T follicular helper cell (primary cell): ENCODE measurements at places on chromosomes 12 and 14.

GRCh38 chr12:113403435-113404415 lies at the start of gene SDS:
TSS of gene SDS (minus strand) at chr12:113403887. CDS start at chr12:113399708, 4,179 bp downstream.
- DNase-seq, result no peak

- no peak for DNase-seq
Measured at GRCh38 chr12:113762882-113763816, 203.0 kb downstream of the RBM19 start.

DNA sequence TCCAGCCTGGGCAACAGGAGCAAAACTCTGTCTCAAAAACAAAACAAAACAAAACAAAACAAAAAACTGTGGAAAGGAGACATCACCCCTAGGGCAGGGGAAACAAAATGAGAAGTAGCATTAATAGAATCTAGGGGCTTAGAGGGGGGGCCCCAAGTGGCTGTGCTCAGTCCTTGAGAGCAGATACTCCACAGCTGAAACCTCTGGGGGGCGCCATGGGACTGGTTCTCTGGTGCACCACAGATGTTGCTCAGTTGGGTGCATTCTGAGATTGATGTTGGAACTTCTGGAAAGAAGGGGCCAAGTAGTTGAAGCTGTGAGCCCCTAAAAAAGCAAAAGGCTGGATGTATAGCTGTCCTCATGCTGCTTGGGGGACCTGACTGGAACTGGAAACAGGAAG lies 11.8 kb upstream of the SYNE2 start:
- peak; percentile 47 for DNase-seq

DNA sequence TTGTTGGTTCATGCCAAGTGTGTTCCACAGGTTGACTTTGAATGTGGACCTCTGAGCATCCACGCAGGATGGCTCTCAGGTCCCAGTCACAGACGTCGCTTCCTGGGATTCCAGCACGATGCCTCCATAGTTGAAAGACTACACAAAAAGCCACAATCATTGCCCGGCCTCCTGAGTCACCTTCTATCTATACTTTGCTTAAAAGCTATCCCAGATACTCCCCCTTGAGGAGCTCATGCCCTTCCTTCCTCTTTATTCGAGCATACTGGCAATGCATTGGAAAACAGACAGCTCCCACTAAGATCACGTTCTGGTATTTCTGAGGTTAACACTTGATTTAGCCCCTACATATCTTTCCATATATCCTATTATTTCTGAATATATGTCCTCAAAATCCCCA lies 40.1 kb downstream of the ZNF664 start:
- no peak for DNase-seq

DNA sequence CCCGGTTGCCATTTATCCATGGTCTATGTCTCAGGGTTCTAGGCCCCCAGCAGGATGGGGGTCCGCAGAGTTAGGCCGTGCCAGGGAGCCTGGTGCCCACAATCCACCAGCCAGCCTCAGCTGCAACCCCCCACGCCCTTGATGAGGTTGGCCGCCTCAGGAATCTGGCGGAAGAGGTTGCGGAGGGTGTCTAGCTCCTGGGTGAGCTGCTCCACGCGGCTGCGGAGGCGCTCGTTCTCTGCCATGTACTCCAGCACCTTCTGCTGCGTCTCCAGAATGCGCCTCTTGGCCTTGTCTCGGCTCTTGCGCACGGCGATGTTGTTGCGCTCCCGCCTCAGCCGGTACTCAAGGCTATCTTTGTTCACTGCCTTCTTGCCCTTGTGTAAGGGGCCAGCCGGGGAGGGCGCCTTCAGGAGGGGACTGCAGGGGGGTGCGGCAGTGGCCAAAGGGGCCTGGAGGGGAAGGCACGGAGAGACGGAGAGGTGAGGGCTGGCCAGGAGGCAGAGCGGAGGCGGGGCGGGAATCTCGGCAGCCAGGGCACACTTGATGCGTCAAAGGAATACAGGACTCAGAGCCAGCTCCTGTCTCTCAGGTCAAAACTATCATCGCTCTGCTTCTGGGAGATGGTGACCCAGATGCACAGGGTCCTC lies 1.6 kb downstream of the CEBPE start:
- DNase-seq, result no peak

DNA sequence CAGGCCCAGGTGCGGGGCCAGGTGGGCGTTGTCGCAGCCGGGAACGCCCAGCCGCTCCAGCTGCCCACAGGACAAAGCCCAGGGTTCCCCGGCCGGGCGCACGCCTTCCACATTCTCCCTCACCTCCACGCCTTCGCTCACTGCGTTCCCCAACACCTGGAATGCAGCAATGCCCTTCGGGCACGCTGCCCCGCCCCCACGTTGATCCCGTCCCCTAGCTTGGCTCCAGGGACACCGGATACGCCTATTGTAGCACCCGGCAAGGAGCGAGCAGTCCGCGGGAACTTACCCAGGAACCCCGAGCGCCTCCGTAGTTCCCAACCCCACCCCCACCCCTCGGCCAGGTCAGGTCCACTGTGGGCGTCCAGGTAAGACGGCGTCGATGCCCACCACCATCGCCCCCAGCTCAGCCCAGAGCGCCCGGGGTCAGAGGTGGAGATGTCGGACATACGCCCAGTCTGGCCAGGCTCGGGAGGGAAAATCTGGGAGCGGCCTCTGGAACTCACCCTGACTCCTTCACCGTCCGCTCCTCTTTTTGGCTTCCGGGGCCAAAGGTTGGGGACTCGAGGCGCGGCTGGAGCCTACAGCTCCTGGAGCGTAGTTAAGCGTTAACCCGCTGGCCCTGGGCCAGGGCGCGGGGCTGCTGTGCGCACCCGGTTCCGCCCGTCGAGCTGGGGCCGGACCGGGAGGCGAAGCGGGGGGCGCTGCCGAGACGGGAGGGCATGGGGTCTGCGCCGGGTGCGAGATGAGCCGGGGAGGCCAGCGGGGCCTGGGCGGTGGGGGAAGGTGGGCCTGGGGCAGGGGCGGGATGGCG lies 594 bp upstream of the CEP170B start:
- DNase-seq, result no peak

DNA sequence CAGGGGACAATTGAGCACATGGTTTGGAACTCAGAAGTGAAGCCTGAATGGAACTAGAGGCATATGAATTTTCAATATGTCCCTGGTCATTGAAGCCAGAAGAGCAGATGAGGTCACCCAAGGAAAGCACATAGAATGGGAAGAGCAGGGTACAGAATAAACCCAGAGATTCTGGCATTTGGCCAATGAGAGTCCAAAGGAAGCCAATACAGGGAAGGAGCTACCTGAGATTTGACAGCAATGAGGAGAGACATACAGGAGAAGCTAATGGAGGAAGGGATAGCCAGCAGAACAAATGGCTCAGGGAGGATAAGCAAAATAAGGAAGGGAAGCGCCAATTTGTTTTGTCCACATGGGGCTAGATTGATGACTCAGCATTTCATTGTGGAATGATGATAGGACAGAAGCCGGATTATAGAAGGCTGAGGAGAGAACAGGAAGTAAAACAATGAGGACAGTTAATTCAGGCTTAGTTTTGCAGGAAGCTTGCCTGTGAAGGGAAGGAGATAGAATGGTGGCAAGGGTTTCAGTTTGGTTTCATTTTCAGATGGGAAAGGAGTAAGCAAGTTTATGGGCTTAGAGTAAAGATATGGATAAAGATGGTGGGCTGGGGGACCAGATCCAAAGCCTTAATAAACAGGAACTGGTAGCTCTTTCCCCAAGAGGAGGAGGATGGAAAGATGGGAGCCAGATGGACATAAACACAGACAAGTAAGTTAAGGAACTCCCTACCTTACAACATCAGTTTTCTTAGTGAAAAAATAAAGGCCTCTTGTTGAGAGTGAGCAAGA lies 3.2 kb upstream of the SPTSSA start:
- DNase-seq, result no peak

DNA sequence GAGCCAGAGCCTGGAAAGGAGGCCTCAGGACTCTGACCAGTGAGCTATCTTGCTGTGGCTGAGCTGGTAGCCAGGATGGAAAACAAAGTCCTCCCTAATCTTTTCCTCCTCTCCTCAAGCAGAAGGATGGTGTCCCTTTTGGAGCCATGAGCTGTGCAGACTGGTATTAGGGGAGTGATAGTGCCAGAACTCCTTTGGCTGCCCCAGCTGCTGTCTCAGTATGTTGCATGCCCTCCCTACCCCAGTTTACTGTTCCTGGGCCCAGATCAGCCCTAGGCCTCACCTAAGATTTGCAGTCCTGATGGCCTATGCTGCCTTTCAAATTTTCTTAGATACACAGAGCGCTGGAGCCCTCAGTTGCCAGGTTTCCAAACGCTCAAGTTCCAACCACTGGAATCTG lies 150.3 kb upstream of the ALG10B start:
- DNase-seq, result no peak

GRCh38 chr14:21997300-21997699 lies 323.7 kb upstream of the OR4E1 start:
- peak; percentile 12 for DNase-seq

DNA sequence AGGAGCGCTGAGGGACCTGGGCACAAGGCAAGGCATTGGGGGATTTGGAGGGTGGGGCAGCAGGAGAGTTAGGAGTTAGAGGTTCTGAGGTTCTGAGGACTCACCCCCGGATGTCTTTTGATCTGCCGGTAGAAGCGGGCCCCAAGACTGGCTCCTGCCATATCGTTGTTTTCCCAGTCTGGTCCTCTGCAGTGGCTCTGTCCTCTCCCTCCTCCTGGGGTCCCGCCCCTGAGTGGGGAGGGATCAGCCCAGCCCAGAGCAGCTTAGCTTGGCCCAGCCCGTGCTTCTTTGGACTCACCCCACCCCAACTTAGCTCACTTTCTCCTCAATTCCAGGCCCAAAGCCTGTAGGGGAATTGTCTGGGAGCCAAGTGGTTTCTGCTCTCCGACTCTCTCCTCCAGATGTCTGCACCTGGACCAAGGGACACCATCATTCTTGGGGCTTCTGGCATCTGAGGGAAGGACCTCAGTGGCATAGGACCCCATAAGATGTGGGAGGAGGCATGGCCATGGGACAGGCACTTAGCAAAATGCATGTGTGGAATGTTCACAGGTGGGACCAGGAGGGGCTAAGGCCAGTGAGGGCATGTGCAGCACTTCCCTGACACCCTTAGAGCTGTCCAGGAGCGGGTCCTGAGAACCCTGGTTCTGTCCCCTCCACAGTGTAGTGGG lies 7.5 kb downstream of the SHMT2 start:
- DNase-seq, result no peak

DNA sequence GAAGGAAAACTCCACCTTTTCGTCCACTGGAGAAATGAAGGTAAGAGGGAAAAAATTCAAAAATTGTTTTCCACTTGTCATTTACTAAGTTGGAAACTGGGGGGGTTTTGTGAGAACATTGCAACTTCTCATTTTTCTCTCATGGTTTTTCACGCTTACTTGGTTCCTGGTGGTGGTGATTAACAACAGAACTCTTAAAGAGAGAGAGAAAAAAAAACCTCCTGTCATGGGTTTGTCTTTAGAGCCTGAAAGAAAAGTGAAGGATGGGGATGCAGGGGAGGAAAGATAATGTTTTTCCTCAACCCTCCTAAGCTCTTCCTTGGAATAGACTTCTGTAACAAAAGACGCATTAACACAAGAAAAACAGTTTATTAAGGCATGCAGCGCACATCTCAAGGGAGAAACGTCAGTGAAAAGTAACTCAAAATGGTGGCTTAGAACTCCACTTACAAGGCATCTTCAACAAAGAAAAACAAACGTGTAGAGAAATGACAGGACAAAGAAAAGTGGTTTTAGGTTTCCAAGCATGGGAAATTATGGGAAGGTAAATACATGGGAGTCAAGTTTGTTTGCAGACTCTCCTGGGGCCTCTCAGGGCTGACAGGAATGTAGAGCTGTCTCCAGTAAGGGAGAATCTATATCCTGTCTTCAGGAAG lies 81.9 kb upstream of the ATF7IP start:
- no peak for DNase-seq

GRCh38 chr14:82710267-82710841 lies 1176.7 kb upstream of the SEL1L start:
- DNase-seq, result no peak

DNA sequence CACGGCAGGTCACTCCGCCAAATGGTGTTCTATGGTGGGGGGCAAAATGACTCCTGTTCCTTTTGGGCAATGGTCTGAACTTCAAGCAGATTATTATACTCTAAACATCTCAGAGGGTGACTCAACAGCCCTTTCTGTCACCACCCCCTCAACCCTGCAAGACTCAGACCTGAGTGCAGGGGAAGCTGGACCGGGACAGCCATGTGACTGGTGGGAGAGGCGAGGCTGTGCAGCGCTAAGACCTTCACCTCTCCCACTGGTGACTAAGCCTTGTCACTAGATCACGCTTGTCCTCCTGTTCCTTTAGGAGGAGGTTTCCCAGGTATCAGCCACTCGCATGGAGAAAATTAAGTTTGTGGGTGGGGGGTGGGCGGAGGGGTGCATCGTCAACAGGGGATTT lies 67.1 kb upstream of the CCND2 start:
- no peak for DNase-seq

DNA sequence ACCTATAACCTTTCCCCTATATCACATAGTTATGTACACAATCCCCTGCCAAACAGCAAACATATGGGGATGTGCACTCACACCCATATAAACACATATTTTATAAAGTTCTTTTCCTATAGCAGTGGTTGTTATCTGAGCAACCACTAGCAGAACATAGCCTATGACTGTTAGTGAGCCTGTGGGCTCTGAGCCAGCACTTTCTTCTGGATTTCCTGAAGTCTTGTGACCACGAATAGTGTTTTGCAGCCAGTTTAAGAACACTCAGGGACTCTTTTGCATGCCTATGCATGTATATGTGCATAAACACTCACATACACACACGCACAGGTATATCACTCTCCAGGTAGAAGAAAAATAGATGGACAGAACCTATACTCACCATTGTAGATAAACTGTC lies 17.1 kb downstream of the TESPA1 start:
- DNase-seq, result no peak

DNA sequence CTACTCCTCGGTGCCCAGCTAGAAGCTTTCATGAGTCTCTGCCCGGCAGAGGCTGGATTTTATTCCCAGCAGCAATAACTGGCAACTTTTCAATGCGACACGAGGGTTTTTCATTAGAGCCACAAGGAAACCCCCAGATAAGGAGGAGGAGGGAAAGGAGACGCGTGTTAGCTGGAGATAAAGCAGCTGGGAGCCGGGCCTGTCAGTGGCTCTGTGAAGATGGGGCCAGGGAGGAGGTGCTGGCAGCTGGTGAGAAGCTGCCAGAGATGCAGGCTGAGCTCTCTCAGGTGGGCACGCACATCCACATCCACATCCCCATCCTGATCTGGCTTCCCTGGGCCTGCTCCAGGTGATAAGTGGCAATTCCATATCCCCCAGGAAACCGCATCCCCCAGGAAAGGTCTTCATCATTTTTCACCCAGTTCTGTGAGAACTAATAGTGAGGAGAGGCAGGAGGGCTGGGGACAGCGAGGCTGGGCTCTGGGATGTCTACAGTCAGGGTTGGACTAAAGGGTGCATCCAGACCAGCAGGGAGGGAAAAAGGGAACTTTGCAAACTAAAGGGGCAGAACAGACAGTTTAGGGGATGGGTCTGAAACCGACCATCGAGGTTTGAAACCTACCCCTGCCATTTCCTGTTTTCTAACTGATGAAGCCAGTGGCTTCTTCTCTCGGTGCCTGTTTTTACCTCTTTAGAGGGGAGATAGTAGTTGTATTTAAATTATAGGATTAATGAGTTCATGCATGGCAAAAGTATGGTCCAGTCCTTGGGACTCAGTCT lies 413.2 kb downstream of the DPF3 start:
- no peak for DNase-seq

GRCh38 chr12:126051611-126052107 lies 986.4 kb downstream of the AACS start:
- DNase-seq, result no peak
